ENCODE measurements at places on chromosomes 4 and X. TPM values are rescaled to one million over a fixed set of nuclear protein-coding genes. Genes with fewer than 3 reads are reported as not detected.

- DNase-seq, result no peak
Measured at GRCh38 chr4:148216321-148216720, 225.9 kb downstream of the NR3C2 start.

CLNK gene
- 0.26 TPM for polyA plus RNA-seq

- no peak for DNase-seq
Measured at GRCh38 chrX:65516756-65517155, 17.8 kb downstream of the LAS1L start.

TSPAN7 gene
- polyA plus RNA-seq, result 86.9 TPM

GRCh38 chrX:66221856-66222255 is 57.8 kb downstream of the HEPH start:
- DNase-seq, result no peak

NAP1L3 gene
- 3.2 TPM for polyA plus RNA-seq

DNA sequence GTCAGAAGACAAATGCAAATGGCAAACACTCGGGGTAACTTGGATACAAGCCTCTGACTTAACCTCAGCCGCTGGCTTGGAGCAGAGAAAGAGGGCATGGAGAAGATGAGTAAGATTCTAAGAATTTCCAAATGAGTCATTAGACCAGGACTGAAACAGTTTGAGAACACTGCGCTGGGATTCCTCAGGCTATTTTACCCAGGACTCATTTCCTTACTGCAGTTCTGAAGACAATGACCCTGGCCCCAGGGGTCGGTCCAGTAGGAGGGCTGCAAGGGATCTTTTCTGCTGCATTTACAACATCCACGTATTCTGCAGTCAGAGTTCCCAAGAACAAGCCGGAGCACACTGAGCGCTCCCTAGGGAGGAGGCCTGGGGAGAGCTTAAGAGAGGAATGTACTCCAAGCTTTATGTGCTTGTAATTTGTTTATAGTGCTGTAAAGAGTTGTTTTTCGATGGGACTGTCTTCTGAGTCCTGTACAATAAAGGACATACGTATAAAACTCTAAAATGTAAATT is 27.3 kb upstream of the SORBS2 start:
- peak; percentile 84 for DNase-seq

- DNase-seq, result no peak
Measured at GRCh38 chr4:138445098-138445497, 202.9 kb upstream of the SLC7A11 start.

GRCh38 chr4:24056289-24056688 is 166.4 kb upstream of the PPARGC1A start:
- DNase-seq, result no peak

SPP1 gene
- polyA plus RNA-seq, result 51.6 TPM

GRCh38 chr4:79653871-79654270 is 245.8 kb upstream of the GK2 start:
- DNase-seq, result no peak

- no peak for DNase-seq
Measured at GRCh38 chr4:42398871-42399331, 1.6 kb downstream of the SHISA3 start.

ARSH gene
- polyA plus RNA-seq, result not detected

DUSP21 gene
- not detected for polyA plus RNA-seq

PNCK gene
- 0.42 TPM for polyA plus RNA-seq

DNA sequence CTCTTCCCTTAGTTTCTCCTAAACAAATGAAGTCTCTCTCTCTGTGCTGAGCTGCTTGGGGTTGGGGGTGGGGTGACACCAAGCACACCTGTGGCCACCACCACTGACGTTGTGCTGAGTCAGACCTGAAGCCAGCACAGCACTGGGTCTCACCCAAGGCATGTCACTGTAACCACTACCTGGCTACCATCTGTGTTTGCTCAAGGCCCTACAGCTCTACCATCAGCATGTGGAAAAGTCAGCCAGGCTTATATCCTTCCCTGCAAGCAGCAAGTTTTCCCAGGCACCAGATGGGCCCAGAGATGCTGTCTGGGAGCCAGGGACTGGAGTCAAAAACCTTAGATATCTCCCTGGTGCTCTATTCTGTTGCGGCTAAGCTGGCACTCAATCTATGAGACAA is 6.9 kb downstream of the CXCL10 start:
- DNase-seq, result no peak

VCX3A gene
- 0.97 TPM for polyA plus RNA-seq

DNA sequence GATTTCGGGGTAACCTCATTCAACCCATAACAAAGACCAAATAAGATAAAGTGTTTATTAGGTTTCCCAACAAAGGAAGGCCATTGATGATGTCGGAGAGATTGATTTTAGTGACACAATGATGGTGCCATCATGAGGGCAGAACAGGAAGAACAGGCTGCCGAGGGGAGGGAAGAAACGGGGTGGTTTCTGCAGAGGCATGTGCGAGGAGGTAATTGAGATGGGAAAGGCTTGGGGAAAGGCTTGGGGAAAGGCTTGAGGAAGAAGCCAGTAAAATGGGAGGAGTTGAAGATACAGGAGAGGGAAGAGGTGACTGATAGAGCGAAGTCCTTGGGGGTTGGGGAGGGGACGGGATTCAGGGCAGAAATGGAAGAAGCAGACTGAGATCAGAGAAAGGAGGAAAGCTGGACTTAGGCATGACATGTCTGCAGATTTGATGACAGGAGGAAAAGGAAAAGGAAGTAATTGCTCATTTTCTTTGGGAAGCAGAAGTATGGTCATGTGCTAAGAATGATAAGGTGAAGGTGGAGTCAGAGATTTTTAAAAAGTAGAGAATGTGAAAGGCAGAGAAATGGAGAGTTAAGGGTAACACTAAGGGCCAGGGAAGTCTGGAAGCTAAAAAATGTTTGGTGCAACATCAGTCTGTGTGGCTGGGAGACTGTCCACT is 6.0 kb downstream of the HPSE start:
- no peak for DNase-seq

GRCh38 chr4:182264139-182264752 is 21.0 kb downstream of the TENM3 start:
- no peak for DNase-seq

- peak; percentile 97 for DNase-seq
Measured at GRCh38 chr4:25098964-25099891, 61.0 kb downstream of the SEPSECS start.

KIF4A gene
- polyA plus RNA-seq, result 0.10 TPM

BTC gene
- polyA plus RNA-seq, result 0.47 TPM

DNA sequence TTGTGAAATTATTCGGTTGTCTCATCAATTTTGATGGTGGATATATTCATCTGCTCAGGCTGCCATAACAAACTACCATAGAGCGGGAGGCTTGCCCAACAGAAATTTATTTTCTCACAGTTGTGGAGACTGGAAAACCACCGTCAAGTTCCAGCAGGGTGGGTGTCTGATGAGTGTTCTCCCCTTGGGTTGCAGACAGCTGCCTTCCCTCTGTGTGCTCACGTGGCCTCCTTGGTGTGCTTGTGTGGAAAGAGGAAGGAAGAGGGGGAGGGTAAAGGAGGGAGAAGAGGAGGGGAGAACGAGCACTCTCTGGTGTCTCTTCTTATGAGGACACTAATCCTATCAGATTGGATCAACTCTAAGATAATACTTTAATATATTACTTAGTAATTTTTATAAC is 123.8 kb upstream of the TEX13D start:
- DNase-seq, result no peak

IDS gene
- polyA plus RNA-seq, result 87.6 TPM

- DNase-seq, result peak; percentile 75
Measured at GRCh38 chr4:76546759-76547742, 112.0 kb downstream of the SHROOM3 start.

GPRIN3 gene
- 0.47 TPM for polyA plus RNA-seq

RGN gene
- polyA plus RNA-seq, result 273 TPM

TNMD gene
- polyA plus RNA-seq, result 0.24 TPM

GRCh38 chrX:150968862-150969720 is 14.0 kb upstream of the HMGB3 start:
- no peak for DNase-seq

TASL gene
- 1.3 TPM for polyA plus RNA-seq

GRCh38 chrX:47247206-47247998 is 14.6 kb downstream of the USP11 start:
- no peak for DNase-seq

TEX13D gene
- polyA plus RNA-seq, result not detected

- DNase-seq, result no peak
Measured at GRCh38 chr4:101794806-101795205, 4.3 kb downstream of the BANK1 start.

DNA sequence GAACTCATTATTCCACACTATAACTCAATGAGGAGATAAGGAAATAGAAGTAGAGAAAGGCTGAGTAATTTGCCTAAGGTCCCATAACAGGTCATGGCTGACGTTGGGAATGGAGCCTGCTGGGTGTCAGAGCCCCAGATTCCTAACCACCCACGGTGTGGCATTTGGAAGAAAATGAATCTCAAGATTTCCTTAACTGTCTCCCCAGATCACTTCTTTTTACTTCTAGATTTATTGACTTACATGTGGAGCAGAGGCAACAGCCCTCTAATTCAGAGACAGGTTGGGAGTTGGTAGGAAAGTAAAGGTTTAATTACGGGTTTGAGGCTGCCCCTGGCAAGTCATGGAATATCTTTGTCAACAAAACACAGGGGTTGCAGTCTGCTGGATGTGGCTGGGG is 134.0 kb downstream of the ARHGAP10 start:
- no peak for DNase-seq

DNA sequence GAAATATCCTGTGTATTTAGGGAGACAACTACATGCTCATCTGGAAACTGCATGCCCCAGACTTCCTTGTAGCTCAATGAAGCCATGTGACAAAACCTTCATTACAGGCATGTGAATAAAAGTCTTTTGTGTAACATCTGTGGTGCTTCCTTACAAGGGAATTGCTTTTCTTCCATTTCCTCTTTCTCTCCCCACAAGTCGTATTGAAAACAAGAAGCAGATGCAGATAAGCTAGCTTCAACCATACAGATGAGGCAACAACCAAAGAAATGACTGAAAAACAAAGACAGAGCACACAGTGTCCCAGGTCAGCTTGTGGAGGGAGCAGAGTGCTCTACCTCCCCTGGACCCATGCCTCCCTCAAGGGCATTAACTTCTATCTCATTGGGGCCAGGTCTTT is 115.8 kb upstream of the INPP4B start:
- no peak for DNase-seq

DCTD gene
- polyA plus RNA-seq, result 54.5 TPM

DNA sequence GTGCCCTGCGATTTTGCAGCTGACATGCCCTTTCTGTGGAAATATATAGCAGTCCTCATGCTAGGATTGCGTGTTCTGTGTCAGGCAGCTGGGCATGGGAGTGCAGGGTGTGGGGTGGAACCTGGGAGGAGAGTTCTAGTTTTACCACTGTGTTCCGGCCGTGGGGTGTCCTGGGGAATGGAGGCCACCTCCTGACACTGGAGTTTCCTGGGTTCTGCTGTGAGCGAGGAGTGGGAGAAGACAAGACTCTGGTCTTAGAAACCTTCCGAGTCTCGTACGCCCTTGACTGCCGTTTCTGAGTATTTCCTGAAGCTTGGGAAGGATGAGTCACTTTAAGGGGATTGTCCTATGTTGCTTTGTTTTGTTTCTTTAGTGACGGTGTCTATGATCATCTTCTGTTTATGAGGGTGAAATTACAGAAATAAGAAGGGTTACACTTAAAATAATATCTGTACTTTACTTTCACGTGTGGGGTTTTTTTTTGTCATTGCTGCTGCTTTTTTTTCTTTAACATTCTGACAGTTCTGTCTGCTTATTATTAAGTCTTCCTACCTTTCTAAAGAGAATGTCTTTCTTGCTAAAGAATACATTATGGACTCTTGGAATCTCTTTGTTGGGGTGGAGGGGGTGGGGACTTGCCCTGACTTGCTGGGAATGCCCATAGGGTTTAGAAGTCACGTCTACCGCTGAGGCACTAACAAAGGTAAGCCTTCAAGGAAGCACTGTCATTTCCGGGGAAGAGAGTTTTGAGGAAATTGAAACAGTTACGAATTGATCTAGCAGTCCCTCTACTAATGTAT is 19.1 kb downstream of the CD99 start:
- DNase-seq, result peak; percentile 36

- DNase-seq, result no peak
Measured at GRCh38 chrX:14406225-14406624, 123.1 kb upstream of the GLRA2 start.

- peak; percentile 73 for DNase-seq
Measured at GRCh38 chr4:184344899-184345572, 127.4 kb upstream of the ENPP6 start.

DNA sequence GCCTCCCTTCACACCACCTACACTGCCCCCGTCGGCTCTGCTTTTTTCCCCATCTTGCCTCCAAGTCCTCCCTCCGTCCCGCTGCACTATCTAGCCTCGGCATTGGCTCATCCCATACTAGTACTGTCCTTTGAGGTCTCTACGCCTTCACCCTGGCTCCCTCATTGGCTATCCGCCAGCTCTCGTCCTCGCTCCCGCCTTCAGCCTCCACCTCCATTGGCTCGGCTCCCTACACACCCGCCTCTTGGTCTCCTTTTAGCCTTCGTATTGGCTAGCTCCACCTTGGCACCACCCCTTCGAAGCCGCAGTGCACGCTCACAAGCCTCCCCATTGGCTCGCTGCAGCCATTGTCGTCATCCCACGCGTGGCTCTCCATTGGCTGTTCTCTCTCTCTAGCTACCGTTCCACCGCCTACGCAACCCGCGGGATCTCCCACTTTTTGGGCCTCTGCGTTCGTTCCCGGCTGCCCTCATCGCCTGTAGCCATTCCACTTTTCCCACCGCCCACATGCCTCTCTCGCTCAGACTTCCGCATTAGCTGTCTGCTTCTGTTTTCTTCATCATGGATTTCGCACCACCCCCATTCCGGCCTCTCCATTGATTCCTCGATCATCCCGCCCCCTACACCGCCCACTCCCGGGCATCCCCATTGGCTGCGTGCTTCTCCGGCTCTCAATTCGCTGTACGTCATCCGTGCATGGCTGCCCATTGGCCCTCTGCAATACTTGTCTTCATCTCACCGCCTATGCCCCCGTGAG is 405 bp upstream of the PPP1R3F start:
- peak; percentile 99 for DNase-seq

CT55 gene
- polyA plus RNA-seq, result 0.17 TPM

TSC22D3 gene
- polyA plus RNA-seq, result 226 TPM

GRCh38 chr4:105273230-105273629 is 126.6 kb downstream of the TET2 start:
- DNase-seq, result no peak

DNA sequence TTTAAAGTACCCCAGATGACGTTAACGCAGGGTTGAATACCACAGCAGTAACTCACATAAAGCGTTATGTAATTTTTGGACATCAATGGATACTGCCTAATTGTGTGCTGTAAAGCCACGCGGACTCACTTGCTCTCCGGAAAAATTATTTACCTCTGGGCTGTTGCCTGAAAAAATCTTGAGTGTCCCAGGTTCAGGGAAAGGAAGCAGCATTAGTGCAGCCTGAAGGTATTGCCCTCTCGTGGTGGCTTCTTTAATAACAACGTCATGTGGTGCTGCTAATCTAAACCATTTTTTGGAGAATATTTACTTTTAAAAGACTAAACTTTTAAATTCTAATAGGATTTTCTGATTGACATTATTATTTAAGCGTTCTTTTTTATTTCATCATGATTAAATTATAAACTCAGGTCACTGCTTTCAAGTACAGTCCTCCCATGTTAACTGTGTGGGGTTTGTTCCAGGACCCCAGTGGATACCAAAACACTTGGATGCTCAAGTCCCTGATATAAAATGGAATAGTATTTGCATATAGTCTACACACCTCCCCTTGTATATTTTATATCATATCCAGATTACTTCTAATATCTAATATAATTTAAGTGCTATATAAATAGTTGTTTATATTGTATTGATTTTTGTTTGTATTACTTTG is 384.8 kb downstream of the FAM133A start:
- peak; percentile 51 for DNase-seq

EDA gene
- 6.8 TPM for polyA plus RNA-seq

KLB gene
- polyA plus RNA-seq, result 1.1 TPM
